ENCODE measurements at places on chromosomes 5 and 9.

GRCh38 chr5:55402199-55402598 is 94.4 kb downstream of the MTREX start:
- DNase-seq = no peak
- H3K4me1 ChIP-seq = no peaks in the 10 kb centered on the region
- no peak overlapping the region for H3K4me3 ChIP-seq
- H3K36me3 ChIP-seq = peaks cover 99% of the 10 kb centered on the region
- no peaks in the 10 kb centered on the region for H3K27me3 ChIP-seq

- no peaks in the 10 kb centered on the region for H3K36me3 ChIP-seq
- DNase-seq = no peak
- H3K4me1 ChIP-seq = no peaks in the 10 kb centered on the region
Observed at GRCh38 chr5:33408816-33409215, 31.9 kb upstream of the TARS1 start.

GRCh38 chr5:102341681-102342288 is 45.7 kb upstream of the SLCO4C1 start:
- DNase-seq = no peak
- H3K4me1 ChIP-seq = no peaks in the 10 kb centered on the region
- H3K27ac ChIP-seq = no peak overlapping the region
- H3K27me3 ChIP-seq = no peaks in the 10 kb centered on the region
- no peaks in the 10 kb centered on the region for H3K36me3 ChIP-seq

DNA sequence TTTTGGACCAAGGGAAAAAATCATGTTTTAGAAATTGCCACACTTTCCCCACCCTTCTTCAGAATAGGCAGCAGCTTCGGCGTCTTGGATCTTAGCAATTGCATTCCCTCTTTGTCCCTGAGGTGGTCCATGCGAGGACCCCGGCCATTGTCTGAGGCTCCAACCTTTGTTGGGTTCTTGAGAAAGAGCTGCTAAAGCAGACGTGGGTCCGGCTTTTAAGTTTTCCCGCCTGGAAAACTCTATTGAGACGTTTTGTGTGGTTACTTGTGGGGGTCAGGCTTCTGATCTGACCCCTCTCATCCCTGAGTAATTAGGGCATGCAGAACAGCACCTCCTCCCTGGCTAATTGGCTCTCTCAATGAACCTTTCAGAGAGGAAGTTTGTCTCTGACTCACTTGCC is 509.6 kb upstream of the TNC start:
- no peaks in the 10 kb centered on the region for H3K27me3 ChIP-seq
- H3K36me3 ChIP-seq = no peaks in the 10 kb centered on the region
- no peaks in the 10 kb centered on the region for H3K4me1 ChIP-seq
- no peak for DNase-seq
- no peak overlapping the region for H3K4me3 ChIP-seq

DNA sequence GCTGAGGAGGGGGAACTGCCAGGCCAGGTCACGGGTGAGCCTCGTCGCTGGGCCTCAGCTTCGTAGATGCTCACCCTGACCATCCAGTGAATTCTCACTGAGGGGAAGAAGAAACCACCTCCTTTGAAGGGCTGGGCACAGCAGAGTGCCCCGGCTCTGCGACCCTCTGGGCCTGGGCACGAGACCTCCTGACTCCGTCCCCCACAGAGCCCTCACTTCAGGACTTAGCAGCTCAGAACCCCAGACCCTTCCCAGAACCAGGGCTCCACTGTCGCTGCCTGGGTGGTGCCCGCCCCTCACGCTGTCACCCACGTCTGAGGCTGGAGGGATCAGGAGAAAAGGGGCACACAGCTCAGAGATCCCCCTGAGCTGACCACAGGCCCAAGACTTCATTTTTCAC is 34.3 kb upstream of the TMEM250 start:
- peaks cover 6% of the 10 kb centered on the region for H3K27me3 ChIP-seq
- H3K36me3 ChIP-seq = no peaks in the 10 kb centered on the region
- H3K4me1 ChIP-seq = peaks cover 7% of the 10 kb centered on the region
- DNase-seq = no peak
- no peak overlapping the region for H3K4me3 ChIP-seq

GRCh38 chr5:62154758-62155157 is 151.2 kb upstream of the KIF2A start:
- H3K27ac ChIP-seq = no peak overlapping the region
- H3K36me3 ChIP-seq = no peaks in the 10 kb centered on the region
- DNase-seq = no peak
- H3K27me3 ChIP-seq = no peaks in the 10 kb centered on the region
- H3K4me1 ChIP-seq = no peaks in the 10 kb centered on the region

DNA sequence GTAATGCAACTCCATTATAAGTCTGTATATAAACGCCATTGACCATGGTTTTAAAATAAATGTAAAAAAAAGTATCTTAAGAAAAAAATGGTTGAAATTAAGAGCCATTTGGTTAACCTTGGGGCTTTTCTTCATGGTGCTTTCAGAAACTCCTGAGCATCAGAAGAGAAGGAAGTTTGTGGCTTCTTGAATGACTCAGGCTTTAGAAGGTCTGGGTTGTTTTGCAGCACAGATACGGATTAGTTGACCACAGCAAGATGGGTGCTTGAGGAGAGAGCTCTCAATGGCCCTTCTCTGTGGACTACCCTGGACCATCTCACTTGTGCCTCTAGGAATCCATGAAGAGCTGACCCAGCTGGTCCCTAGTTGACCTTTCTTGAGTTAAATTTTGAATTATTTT is 189.5 kb downstream of the TMEM38B start:
- no peak overlapping the region for H3K27ac ChIP-seq
- DNase-seq = no peak
- no peak overlapping the region for H3K4me3 ChIP-seq
- no peaks in the 10 kb centered on the region for H3K4me1 ChIP-seq
- no peaks in the 10 kb centered on the region for H3K36me3 ChIP-seq

GRCh38 chr9:21812946-21813568 is 10.6 kb downstream of the MTAP start:
- peaks cover 30% of the 10 kb centered on the region for H3K4me1 ChIP-seq
- DNase-seq = peak; percentile 90
- H3K27me3 ChIP-seq = no peaks in the 10 kb centered on the region
- H3K27ac ChIP-seq = peak overlapping the region; percentile 12

DNA sequence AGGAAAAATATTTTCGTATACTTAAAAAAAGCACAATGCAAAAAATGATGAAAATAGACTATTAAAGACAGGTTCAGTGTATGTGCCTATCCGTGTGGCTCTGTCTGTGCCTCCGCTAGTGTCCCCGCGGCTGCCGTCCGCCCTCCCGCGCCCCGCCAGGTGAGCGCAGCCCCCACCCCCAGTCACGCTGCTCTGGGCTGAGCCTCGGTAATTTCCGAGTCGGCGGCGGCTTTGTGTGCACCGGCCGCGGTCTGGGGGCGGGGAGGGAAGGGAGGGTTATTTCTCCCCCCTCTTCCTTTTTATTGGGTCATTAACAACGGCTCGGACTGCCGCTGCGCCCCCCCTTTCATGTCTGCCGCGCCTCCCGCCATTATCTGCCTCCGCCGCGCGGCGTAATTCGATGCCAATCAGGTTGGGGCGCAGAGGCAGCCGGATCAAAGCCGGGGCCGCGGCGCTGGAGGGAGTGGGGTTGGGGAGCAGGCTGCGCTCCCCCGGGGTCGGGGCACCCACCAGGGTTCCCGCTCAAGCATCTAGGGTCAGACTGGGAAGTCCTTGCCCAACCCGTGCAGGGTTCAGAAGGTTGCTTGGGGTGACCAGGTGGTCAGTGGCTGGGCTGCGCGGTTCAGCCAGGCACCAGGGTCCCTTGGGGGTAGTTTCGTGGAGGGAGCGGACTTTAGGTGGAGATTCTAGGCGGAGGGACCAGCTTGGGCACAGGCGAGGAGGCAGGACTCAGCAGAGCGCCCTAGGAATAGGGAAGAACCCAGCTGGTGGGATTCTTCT is 39.5 kb upstream of the PSD2 start:
- peaks cover 55% of the 10 kb centered on the region for H3K27me3 ChIP-seq
- H3K4me3 ChIP-seq = peak overlapping the region; percentile 59
- no peaks in the 10 kb centered on the region for H3K36me3 ChIP-seq
- no peak overlapping the region for H3K27ac ChIP-seq
- no peak for DNase-seq
- H3K4me1 ChIP-seq = peaks cover 36% of the 10 kb centered on the region

GRCh38 chr9:94821098-94821887 is 94.8 kb downstream of the AOPEP start:
- H3K4me1 ChIP-seq = no peaks in the 10 kb centered on the region
- no peaks in the 10 kb centered on the region for H3K27me3 ChIP-seq
- no peak for DNase-seq
- H3K4me3 ChIP-seq = no peak overlapping the region

DNA sequence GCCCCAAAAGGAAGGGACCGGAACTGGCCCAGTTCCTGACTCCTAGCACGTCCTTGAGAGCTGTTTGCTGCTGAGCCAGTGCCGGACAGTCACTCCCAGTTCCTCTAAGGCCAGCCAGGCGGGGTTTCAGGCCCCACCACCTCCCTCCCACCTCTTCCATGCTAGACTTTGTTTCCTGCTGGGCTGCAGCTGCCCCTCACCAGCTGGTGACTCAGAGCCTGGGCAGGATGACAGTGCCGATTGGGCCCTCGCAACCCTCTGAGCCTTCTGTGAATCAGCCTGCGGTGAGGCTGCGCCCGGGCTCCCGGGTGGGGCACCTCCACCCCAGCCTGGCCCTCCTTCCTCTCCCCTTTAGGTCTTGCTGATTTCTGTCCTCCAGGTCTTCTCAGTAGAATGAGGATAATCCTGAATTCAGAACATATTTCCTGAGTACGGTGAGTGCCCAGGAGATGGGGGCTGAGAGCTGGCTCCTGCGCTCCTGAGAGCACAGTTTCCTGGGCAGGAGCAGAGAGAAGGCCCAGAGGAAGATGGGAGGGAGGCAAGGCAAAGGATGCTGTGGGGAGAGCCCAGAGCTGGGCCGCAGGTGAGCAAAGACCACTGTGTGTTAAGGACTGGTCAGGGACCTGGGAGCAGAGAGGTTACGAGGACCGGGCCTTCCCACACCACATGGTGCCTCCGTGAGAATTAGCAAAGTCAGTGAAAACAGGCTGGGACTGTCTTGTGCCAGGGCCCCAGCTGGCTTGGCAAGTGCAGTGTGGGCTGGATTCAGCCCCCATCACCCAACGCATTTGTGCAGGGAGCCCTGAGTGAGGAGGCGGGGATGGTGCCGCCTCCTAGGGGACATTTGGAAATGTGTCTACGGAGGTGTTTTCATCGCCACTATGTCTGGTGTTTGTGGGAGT is 32.9 kb upstream of the STXBP1 start:
- no peaks in the 10 kb centered on the region for H3K36me3 ChIP-seq
- peak overlapping the region; percentile 31 for H3K4me3 ChIP-seq
- peaks cover 20% of the 10 kb centered on the region for H3K4me1 ChIP-seq
- H3K27ac ChIP-seq = peak overlapping the region; percentile 88
- no peaks in the 10 kb centered on the region for H3K27me3 ChIP-seq

DNA sequence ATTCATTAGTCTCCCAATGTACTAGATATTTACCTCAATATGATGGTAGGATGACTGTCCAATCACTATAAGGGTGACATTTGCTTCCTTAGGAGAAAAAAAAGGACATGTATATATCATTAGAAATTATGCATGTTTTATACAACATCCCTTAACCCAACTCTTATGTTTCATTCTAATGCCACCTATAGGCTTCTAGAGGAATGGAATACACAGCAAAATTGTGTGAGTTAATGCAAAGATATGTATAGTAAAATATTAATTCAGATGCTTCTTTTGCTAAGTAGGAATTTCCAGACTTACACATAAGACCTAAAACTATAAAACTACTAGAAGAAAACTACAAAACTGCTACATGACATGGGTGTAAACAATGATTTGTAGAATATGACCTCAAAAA is 3.5 kb downstream of the PRXL2C start:
- no peaks in the 10 kb centered on the region for H3K27me3 ChIP-seq
- H3K27ac ChIP-seq = no peak overlapping the region
- peaks cover 20% of the 10 kb centered on the region for H3K4me1 ChIP-seq
- DNase-seq = no peak
- no peak overlapping the region for H3K4me3 ChIP-seq

- no peaks in the 10 kb centered on the region for H3K4me1 ChIP-seq
- H3K36me3 ChIP-seq = no peaks in the 10 kb centered on the region
- DNase-seq = no peak
Observed at GRCh38 chr5:168073991-168074800, 217.2 kb upstream of the WWC1 start.

- no peak overlapping the region for H3K27ac ChIP-seq
- H3K4me3 ChIP-seq = no peak overlapping the region
- no peaks in the 10 kb centered on the region for H3K36me3 ChIP-seq
- DNase-seq = no peak
- H3K27me3 ChIP-seq = no peaks in the 10 kb centered on the region
- no peaks in the 10 kb centered on the region for H3K4me1 ChIP-seq
Observed at GRCh38 chr5:161306351-161306995, 240.1 kb downstream of the GABRB2 start.

GRCh38 chr5:157479612-157480510 is 19.8 kb downstream of the NIPAL4 start:
- H3K4me1 ChIP-seq = peaks cover 74% of the 10 kb centered on the region
- no peaks in the 10 kb centered on the region for H3K27me3 ChIP-seq
- H3K27ac ChIP-seq = no peak overlapping the region
- peaks cover 40% of the 10 kb centered on the region for H3K36me3 ChIP-seq
- DNase-seq = no peak

- H3K36me3 ChIP-seq = no peaks in the 10 kb centered on the region
- H3K27me3 ChIP-seq = no peaks in the 10 kb centered on the region
- peak overlapping the region; percentile 59 for H3K27ac ChIP-seq
- H3K4me3 ChIP-seq = no peak overlapping the region
Observed at GRCh38 chr5:54844266-54844665, 141.1 kb downstream of the ESM1 start.

- H3K27ac ChIP-seq = peak overlapping the region; percentile 37
- H3K4me3 ChIP-seq = no peak overlapping the region
- no peaks in the 10 kb centered on the region for H3K36me3 ChIP-seq
- H3K4me1 ChIP-seq = no peaks in the 10 kb centered on the region
- no peak for DNase-seq
Observed at GRCh38 chr9:129221233-129221632, 43.2 kb upstream of the IER5L start.

GRCh38 chr5:152400846-152401245 is 4.2 kb downstream of the NMUR2 start:
- no peak overlapping the region for H3K27ac ChIP-seq
- H3K36me3 ChIP-seq = no peaks in the 10 kb centered on the region
- no peak for DNase-seq
- H3K27me3 ChIP-seq = no peaks in the 10 kb centered on the region
- no peaks in the 10 kb centered on the region for H3K4me1 ChIP-seq
- no peak overlapping the region for H3K4me3 ChIP-seq

GRCh38 chr5:65076251-65076869 is 307.6 kb downstream of the CWC27 start:
- H3K4me3 ChIP-seq = no peak overlapping the region
- no peak for DNase-seq
- H3K27ac ChIP-seq = no peak overlapping the region
- H3K36me3 ChIP-seq = no peaks in the 10 kb centered on the region
- H3K4me1 ChIP-seq = no peaks in the 10 kb centered on the region

DNA sequence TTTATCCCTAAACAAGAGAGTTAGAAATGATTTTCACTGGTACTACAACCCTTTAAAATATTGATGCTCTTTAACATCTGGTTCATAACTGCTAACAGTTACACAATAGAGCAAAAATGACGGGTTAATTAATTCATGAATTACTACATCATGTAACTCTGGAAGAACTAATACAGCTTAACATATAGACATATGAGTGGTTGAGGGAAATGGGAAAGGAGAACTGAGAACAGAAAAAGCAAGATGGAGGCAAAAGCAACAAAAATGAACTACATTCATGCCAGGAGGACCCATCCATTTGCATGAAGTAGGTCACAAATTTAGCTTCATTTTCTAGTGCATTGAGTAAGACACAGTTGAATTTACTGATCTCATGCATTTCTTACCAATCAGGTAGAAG is 61.8 kb downstream of the C9 start:
- no peak for DNase-seq
- no peaks in the 10 kb centered on the region for H3K27me3 ChIP-seq
- H3K27ac ChIP-seq = no peak overlapping the region

All from spleen (tissue), 13 donors.